ENCODE measurements at places on chromosomes 1 and 21. TPM values are rescaled to one million over a fixed set of nuclear protein-coding genes. Genes with fewer than 3 reads are reported as not detected.

FTCD gene
- polyA plus RNA-seq, result 31.1 TPM

PLD5 gene
- 0.06 TPM for polyA plus RNA-seq

TFF3 gene
- polyA plus RNA-seq, result not detected

GBP7 gene
- 0.49 TPM for polyA plus RNA-seq

AQP10 gene
- polyA plus RNA-seq, result 20.6 TPM

NRIP1 gene
- polyA plus RNA-seq, result 12.9 TPM

Measured in cardiac muscle cell (in vitro differentiated cells and primary cell).